ENCODE measurements at places on chromosomes 7 and 10. TPM values are rescaled to one million over a fixed set of nuclear protein-coding genes. Genes with fewer than 3 reads are reported as not detected.

The ZNF488 gene
- polyA plus RNA-seq = 3.4 TPM

The NPFFR1 gene
- polyA plus RNA-seq = 0.05 TPM

The SYT15 gene
- polyA plus RNA-seq = 2.0 TPM

The SUN3 gene
- polyA plus RNA-seq = not detected

The CRHR2 gene
- polyA plus RNA-seq = 1.4 TPM

The MNX1 gene
- polyA plus RNA-seq = not detected

The TPST1 gene
- polyA plus RNA-seq = 12.7 TPM

The SLC18A3 gene
- polyA plus RNA-seq = 0.16 TPM

The SPDYE8 gene
- polyA plus RNA-seq = 0.08 TPM

The TAS2R41 gene
- not detected for polyA plus RNA-seq

The FAM221A gene
- polyA plus RNA-seq = 1.4 TPM

The INA gene
- polyA plus RNA-seq = 0.14 TPM

The CNPY1 gene
- not detected for polyA plus RNA-seq

DNA sequence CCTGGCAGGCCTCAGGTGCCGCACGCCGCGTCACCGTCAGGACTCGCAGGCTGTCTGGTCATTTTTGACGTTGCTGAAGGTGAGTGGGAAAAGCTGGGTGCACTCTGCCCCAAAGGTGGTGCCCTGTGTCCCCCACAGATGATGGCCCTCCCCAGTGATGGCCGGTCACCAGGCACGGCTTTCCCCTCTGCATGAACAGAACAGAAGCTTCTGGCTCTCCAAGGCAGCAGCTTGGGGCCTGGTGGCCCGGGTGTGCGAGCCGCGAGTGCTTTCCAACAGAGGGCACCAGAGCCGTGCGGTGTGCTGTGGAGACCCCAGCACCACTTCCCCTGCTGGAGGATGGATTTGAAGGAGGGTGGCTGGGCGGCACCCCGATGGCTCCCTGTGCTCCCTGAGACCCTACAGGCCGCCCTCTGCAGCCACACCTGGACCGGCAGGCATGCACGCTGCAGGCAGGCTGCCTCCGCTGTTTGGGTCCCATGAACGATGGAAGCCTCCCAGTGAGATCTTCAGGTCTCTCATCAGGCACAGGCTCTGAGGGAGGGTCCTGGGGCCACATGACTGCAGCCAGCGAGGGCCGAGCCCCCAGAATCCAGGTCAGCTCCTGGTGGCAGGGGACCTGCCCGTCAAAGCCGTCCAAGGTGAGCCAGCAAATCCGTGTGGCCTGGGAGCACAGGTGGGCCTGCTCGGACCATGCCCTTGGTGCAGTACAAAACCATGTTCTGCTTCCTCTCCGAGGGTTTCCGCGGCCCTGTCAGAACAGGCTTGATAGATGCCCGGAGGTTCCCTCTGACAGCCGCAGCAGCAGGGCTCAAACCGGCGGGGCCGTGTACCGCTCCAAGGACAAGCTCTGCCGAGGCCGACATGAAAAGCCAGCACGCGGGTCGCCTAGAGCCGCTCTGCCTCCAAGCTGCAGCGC is 195.4 kb downstream of the EBF3 start:
- H3K4me3 ChIP-seq = no peak overlapping the region
- no peak for DNase-seq
- H3K27ac ChIP-seq = no peak overlapping the region
- H3K4me1 ChIP-seq = peaks cover 5% of the 10 kb centered on the region

GRCh38 chr10:94216201-94216600 is 146.5 kb downstream of the NOC3L start:
- no peak for DNase-seq
- no peak overlapping the region for H3K4me3 ChIP-seq
- H3K27me3 ChIP-seq = no peaks in the 10 kb centered on the region
- peaks cover 24% of the 10 kb centered on the region for H3K4me1 ChIP-seq
- peaks cover 6% of the 10 kb centered on the region for H3K36me3 ChIP-seq

DNA sequence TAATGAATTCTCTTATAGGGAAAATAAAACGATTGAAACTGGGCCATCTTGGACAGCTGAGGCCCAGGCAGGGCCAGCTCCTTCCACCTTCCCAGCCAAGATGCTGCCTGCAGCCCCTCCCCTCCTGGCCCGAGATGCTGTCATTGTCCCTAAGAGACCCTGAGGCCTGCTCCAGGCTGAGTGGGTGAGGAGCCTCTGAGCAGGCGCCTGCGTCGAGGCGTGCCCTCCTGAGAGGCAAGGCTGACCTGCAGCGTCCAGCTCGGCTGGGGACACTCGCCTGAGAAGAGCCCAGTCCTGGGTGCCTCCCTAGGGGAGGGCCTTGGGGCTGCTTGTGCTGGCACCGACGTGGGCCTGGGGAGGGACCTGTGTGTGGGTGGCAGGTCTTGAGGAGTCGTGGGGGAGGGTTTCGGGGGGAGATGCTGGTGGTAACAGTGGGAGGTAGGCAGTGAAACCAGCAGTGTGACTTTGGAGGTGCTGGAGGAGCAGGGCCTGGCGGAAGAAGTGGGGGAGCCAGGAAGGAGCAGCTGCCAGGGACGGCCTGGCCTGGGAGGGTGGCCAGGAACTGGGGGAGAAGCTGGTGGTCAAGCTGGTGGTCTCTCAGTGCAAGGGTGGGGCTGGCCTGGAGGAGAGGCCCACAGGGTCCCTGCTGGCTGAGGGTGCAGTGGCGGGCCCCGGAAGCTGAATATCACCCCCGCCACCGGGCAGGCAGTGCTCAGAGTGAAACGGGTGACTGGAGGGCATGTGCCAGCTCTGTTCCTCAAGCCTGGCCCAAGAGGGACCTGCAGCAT is 7.9 kb downstream of the GPR146 start:
- H3K4me1 ChIP-seq = peaks cover 85% of the 10 kb centered on the region
- peak; percentile 69 for DNase-seq
- H3K4me3 ChIP-seq = no peak overlapping the region

DNA sequence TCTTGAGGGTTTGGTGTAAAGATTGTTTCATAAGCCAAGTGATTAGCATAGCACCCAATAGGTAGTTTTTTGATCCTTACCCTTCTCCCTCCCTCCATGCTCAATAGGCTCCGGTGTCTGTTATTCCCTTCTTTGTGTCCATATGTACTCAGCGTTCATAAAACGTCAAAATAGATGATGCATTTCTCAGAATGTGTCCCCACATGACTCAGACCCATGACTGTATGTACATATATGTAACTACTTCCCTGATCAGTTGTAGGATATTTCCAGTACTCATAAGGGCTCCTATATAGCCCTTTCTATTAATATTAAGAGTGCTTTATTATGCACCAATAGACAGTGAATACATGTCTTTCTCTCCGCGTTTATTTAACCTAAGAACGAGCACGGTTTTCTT is 466.9 kb downstream of the KIF20B start:
- no peak for DNase-seq
- H3K36me3 ChIP-seq = no peaks in the 10 kb centered on the region
- H3K4me1 ChIP-seq = no peaks in the 10 kb centered on the region
- H3K27me3 ChIP-seq = no peaks in the 10 kb centered on the region
- H3K27ac ChIP-seq = no peak overlapping the region

DNA sequence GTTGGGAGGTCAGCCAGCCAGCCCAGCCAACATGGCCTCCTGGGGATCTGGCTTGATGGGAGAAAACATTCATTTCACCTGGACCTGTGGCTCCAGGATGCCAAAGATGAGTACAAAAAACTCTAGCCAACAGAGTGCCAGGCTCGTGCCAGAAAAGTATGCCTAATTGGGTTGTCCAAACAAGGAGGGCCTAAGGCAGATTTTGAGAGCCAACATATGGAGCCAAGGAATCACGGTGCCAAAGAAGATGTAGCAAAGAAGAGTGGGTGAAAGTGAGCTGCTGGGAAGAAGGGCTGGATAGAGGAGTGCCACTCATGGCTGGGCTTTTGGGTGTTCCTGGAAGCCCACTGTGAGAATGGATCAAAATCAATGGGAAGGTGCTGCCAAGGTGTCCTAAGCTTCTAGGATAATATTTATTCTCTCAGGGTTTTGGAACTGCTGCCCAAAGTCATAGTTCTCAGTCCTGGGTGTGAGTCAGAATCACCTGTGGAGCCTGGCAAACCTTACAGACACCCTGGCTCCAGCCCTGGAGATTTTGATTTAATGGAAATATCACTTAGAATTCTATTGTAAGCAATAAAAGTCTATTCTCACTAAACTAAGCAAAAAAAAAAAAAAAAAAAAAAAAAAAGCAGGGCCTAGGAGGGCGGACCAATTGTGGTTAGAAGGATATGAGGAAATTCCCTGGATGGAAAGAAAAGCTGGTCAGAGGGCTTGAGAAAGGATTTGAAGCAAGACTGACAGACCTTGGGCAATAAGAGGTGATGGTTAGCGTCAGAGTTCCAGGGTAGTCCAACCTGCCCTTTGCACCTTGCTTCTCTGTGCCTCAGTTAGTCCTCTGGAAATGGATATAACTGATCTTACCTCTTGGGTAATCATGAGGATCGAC is 182.2 kb upstream of the PRR15 start:
- no peak for DNase-seq
- no peak overlapping the region for H3K27ac ChIP-seq
- H3K4me1 ChIP-seq = no peaks in the 10 kb centered on the region
- H3K27me3 ChIP-seq = no peaks in the 10 kb centered on the region
- H3K4me3 ChIP-seq = no peak overlapping the region

DNA sequence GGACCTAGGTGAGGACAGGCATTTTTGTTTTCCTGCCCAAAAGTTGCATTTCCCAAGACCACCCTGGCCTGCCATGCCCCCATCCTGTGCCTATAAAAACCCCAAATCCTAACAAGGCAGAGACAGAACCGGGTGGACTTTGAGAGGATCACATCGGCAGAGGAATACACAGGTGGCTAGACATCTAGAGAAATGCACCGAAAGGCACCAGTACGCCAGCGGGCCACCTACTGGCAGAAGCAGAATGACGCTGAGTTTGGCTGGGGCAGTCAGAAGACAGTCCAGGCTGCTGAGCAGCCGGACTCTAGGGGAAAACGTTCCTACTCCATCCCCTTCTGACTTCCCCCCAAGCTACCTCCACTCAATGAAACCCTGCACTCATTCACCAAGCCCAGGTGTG is 2.8 kb downstream of the AKR1C4 start:
- no peak for DNase-seq
- no peak overlapping the region for H3K27ac ChIP-seq
- H3K4me3 ChIP-seq = no peak overlapping the region
- H3K36me3 ChIP-seq = no peaks in the 10 kb centered on the region

DNA sequence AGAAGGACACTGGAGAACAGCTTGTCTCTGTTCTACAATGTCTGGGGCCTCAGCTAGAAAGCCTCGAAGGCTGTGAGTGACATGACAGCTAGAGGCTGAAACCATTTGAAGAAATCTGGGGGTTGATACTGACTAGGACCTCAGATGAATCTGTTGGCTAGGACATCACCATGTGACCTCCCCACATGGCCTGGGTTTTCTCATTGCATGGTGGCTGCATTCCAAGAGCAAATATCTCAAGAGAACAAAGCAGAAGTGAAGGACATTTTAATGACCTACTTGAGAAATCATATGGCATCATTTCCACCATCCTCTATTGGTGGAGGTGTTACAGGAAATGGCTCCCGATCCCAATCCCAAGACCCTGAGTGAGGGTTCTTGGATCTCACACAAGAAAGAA is 450.6 kb upstream of the AUTS2 start:
- no peak for DNase-seq
- no peaks in the 10 kb centered on the region for H3K36me3 ChIP-seq
- H3K4me1 ChIP-seq = no peaks in the 10 kb centered on the region
- no peak overlapping the region for H3K4me3 ChIP-seq
- H3K27ac ChIP-seq = no peak overlapping the region

- H3K4me3 ChIP-seq = no peak overlapping the region
- peak; percentile 41 for DNase-seq
- no peak overlapping the region for H3K27ac ChIP-seq
- H3K36me3 ChIP-seq = no peaks in the 10 kb centered on the region
- H3K4me1 ChIP-seq = peaks cover 12% of the 10 kb centered on the region
- H3K27me3 ChIP-seq = no peaks in the 10 kb centered on the region
Measured at GRCh38 chr10:116155191-116155590, 117.8 kb downstream of the GFRA1 start.

- no peak overlapping the region for H3K27ac ChIP-seq
- H3K27me3 ChIP-seq = no peaks in the 10 kb centered on the region
- no peak overlapping the region for H3K4me3 ChIP-seq
- no peaks in the 10 kb centered on the region for H3K4me1 ChIP-seq
- DNase-seq = peak; percentile 30
- no peaks in the 10 kb centered on the region for H3K36me3 ChIP-seq
Measured at GRCh38 chr7:116024826-116025809, 5.4 kb downstream of the TFEC start.

GRCh38 chr10:91590904-91591796 is 41.7 kb downstream of the PPP1R3C start:
- H3K4me1 ChIP-seq = peaks cover 64% of the 10 kb centered on the region
- H3K27me3 ChIP-seq = no peaks in the 10 kb centered on the region
- peak overlapping the region; percentile 94 for H3K27ac ChIP-seq
- H3K4me3 ChIP-seq = no peak overlapping the region
- H3K36me3 ChIP-seq = no peaks in the 10 kb centered on the region

GRCh38 chr7:22577470-22578001 is 77.5 kb upstream of the STEAP1B start:
- H3K27me3 ChIP-seq = no peaks in the 10 kb centered on the region
- peak; percentile 94 for DNase-seq
- peaks cover 11% of the 10 kb centered on the region for H3K4me1 ChIP-seq
- no peak overlapping the region for H3K4me3 ChIP-seq
- H3K36me3 ChIP-seq = no peaks in the 10 kb centered on the region

DNA sequence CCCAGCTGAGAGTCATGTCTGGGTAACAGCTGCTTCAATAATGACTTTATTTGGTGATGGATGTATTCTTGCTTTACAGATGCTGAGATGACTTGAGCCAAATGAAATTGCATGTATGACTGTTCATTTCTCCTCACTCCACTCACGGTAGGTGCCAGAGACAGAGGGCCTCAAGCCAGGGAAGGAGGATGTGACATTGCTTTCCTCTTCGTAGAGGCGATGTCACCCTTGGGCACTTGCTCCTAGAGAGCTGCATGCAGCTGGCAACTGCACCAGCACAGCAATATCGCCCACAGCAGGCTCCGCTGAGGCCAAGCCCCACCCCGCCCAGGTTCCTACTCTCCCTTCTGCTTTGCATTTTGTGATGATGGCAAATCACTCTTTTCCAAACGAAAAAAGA is 116.6 kb upstream of the AOAH start:
- peak; percentile 22 for DNase-seq
- H3K4me3 ChIP-seq = no peak overlapping the region
- H3K36me3 ChIP-seq = no peaks in the 10 kb centered on the region
- H3K4me1 ChIP-seq = no peaks in the 10 kb centered on the region
- H3K27ac ChIP-seq = no peak overlapping the region

GRCh38 chr7:128171342-128171918 is 69.6 kb upstream of the LEP start:
- H3K4me1 ChIP-seq = peaks cover 19% of the 10 kb centered on the region
- H3K27me3 ChIP-seq = peaks cover 65% of the 10 kb centered on the region
- H3K36me3 ChIP-seq = no peaks in the 10 kb centered on the region
- no peak overlapping the region for H3K4me3 ChIP-seq
